ENCODE measurements at places on chromosomes 1 and 21.

DNA sequence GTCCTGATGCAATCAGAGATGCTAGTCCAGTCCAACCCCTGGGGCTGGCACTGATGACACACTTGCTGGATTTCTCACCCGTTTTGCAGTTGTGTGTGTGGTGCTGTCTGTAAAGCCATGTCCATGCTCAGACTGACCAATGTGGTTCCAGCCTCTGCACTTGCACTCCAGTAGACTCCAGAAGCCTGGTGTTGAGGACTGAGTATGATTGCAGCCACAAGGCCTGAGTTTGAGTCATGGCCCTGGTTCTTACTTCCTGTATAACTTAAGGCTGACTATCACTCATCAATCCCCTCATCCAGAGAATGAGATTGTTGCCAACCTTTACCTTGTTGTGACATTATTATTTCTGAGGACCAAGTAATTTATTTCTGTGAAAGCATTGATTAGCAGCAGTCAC lies 34.8 kb upstream of the IKBKE start:
- no peak overlapping the region for H3K4me3 ChIP-seq
- DNase-seq: no peak
- no peaks in the 10 kb centered on the region for H3K4me1 ChIP-seq

GRCh38 chr1:183693521-183693920 lies 40.4 kb upstream of the APOBEC4 start:
- no peak overlapping the region for H3K27ac ChIP-seq
- H3K36me3 ChIP-seq: no peaks in the 10 kb centered on the region
- no peaks in the 10 kb centered on the region for H3K4me1 ChIP-seq
- H3K4me3 ChIP-seq: no peak overlapping the region

DNA sequence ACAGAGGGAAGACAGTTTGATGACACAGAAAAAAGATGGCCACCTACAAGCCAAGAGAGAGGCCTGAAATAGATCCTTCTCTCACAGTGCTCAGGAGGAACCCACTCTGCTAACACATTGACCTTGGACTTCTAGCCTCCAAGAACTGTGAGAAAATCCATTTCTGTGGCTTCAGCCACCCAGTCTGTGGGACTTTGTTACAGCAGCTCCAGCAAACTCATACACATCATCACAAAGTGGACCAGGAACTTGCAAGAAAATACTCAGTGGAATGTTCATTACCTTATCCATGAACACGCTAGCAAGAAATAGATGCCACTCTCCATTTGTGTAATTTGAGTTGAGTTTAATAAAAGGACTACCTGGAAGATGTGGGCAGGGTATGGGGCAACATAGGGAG lies 38.1 kb upstream of the VWA5B1 start:
- H3K4me1 ChIP-seq: peaks cover 11% of the 10 kb centered on the region
- no peaks in the 10 kb centered on the region for H3K27me3 ChIP-seq
- no peak overlapping the region for H3K4me3 ChIP-seq
- no peak overlapping the region for H3K27ac ChIP-seq
- H3K36me3 ChIP-seq: no peaks in the 10 kb centered on the region

DNA sequence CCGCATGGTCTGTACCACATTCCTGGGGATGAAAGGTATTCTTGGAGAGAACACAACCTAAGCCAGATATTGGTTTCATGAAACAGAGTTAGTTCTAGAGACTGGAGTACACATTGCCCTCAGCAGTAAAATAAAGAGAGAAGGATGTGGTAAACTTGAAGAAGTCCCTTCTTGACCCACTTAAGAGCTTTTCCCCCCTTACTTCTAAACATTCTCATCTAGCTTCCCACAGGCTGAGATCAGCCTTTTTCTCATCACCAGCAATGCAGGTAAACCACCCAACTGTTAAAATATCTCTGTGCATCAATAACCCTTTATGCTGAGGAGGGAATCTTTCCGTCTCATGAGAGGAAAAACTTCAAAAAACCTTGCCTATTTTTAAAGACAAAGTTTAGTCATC lies 62.6 kb downstream of the SUSD4 start:
- H3K4me3 ChIP-seq: no peak overlapping the region
- H3K36me3 ChIP-seq: no peaks in the 10 kb centered on the region
- no peaks in the 10 kb centered on the region for H3K27me3 ChIP-seq
- DNase-seq: no peak
- H3K4me1 ChIP-seq: no peaks in the 10 kb centered on the region

DNA sequence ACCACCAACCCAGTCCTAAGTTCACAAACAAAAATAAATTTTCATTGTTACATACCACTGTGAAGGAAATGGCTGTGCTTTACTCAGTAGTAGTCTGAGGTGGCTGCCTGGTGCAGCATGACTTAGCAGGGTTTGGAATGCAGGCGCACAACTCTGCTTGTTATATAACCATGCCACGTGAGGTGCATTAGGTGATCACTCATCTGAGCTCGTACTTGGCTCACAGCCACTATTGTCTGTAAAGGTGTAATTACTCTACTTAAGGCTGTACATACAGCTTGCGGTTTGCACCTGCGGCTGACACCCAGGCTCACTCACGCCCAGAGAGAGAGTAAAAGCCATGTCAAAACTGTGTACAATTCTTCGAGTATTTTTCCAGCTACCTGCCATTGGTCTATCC lies 599.4 kb downstream of the LTN1 start:
- H3K4me1 ChIP-seq: no peaks in the 10 kb centered on the region
- H3K27me3 ChIP-seq: no peaks in the 10 kb centered on the region
- no peak for DNase-seq
- no peaks in the 10 kb centered on the region for H3K36me3 ChIP-seq
- no peak overlapping the region for H3K4me3 ChIP-seq
